ENCODE measurements at places on chromosomes 13 and 19.

- peak; percentile 71 for DNase-seq
These were observed 4.7 kb upstream of the PRMT1 start for GRCh38 chr19:49672131-49672919.

- no peak for DNase-seq
These were observed 357.3 kb downstream of the ZNF536 start for GRCh38 chr19:30729451-30729850.

DNA sequence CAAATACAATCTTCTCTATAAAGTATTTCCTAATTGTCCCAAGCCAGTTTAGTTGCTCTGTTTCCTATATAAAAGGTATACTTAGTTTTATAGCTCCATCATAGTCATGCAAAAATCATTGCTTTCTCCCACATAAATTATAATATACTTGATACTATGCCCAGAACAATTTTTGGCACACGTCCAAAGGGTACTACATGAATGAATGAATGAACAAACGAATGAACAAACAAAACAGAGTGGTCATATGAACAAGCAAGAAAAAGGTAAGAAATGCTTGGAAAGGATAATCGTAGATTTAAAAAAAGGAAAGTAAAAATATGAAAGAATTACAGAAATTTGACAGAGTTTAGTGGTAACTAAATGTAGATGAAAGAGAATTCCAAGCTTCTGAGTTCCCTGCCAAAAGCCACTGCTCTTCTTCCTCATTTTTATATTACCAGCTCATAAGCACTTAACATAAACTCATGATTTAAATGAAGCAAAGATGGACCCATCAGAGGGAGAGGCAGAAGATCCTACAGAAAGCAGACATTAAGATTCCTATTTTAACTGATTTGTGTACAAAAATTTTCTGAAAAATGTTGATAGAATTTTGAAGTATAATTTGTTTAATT, 123.2 kb downstream of the ENOX1 start:
- DNase-seq = no peak

DNA sequence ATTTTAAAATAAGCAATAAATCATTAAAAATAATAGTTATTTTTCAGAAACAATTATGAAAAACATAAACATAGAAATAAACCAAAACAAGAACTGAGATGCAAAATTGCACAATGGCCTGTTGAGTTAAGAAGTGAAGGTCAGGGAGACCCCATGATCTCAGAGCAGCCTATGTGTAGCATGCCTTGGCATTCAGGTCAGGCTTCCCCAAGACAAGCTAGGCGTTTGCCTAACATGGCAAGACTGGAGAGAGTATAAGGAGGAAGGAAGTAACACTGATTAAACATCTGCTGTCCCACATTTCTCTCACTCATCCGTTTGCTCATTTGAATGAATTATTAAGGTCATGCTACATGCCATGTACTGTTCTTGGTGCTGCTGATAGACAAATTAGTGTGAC, 291.8 kb downstream of the TSHZ3 start:
- DNase-seq = no peak

- no peak for DNase-seq
These were observed 29.5 kb downstream of the UNC13A start for GRCh38 chr19:17658666-17659065.

- DNase-seq = no peak
These were observed 1.8 kb downstream of the DNMT1 start for GRCh38 chr19:10192922-10193321.

- no peak for DNase-seq
These were observed 392.9 kb downstream of the PCDH9 start for GRCh38 chr13:66837246-66837645.
